Activated T-helper 1 cell treated with anti-CD3 and anti-CD28 coated beads, Interleukin-2, amount 50 U/mL, for 16 hours (primary cell): ENCODE measurements at places on chromosomes 5 and 9.

- DNase-seq, result no peak
Measured at GRCh38 chr5:27748847-27749246, 710.5 kb upstream of the CDH9 start.

- no peak for DNase-seq
Measured at GRCh38 chr5:137360607-137361006, 138.5 kb downstream of the SPOCK1 start.

DNA sequence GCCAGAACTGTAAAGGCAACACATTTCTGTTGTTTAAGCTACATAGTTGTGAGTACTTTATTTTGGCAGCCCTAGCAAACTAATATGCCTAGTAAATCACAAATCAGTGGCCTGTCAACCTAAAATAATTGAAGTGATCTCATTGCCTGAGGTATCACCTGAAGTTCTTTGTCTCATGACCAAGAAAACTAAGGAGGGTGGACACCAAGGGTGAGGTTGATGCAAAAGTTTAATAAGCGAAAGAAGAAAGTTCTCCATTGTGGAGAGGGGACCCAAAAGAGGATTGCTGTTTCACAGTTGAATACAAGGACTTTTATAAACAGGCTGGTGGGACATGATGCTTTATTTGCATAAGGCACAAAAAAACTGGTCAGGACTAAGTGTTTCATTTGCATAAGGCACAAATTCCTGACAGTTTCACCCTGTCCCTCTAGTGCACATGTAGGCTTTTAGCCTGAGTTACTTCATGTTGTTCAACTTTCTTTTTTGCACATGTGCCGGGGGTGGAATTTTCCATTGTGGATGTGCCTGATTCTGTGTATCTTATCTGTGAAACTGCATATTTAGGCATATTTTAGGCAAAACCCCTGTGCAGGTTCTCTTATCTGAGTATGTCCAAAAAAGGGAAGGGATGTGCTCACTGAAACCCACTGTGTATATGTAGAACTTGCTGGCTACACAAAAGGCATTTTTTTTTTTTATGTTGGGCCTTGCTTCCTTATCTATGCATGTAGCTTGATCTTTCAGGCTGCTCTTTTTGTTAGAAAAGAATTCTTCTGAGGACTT, 108.6 kb upstream of the RAI14 start:
- no peak for DNase-seq

DNA sequence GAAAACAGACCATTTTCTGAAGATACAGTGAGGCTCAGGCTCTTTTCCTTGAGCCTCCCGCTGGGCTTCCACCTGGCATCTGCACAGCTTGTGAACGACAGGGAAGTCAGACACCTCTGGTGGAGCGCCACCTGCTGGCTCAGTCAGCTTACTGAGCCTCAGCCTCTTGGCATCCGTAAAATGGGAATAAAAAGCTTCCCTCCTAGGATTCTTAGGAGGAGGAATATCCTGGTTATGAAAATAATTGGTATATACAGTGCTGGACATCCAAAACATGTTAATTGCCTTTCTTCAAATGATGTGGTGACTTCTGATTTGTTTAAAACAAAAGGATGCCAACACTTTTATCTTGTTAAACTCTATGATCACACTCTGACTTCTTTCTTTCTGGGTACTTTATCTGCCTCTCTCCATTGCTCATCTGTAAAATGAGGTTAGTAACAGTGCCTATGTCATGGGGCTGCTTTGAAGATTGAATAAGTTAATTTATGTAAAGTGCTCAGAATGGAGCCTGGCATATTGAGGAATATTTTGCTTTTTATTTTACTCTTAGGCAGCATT, 67.5 kb downstream of the MAMDC2 start:
- DNase-seq, result peak; percentile 22

- no peak for DNase-seq
Measured at GRCh38 chr9:73839471-73839870, 657.7 kb upstream of the RORB start.

GRCh38 chr5:146447734-146448380, 724 bp downstream of the TCERG1 start:
- DNase-seq, result no peak

DNA sequence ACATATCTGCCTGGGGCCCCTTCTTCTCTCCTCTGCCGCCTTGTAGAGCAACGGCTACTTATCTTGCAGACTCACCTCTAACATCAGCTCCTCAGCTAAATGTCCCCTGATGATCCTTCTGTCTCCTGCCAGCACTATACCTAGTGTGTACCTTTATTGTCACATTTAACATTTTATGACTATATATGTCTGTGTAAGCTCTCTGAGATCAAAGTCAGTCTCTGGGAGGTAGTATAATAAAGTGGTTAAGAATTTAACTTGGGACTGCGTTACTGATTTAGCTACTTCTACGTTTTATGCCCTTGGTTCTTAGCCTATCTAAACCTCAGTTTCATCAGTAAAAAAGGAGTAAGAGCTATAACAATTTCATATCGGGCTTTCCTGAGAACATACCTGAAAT, 2.2 kb downstream of the TMED7 start:
- no peak for DNase-seq

- no peak for DNase-seq
Measured at GRCh38 chr5:21049901-21050300, 1061.9 kb upstream of the CDH18 start.
